ENCODE measurements at places on chromosomes 6 and 20.

- DNase-seq: no peak
Observed at GRCh38 chr6:80003826-80004172, 650 bp upstream of the TTK start.

GRCh38 chr6:26412228-26412627 lies 10.2 kb downstream of the BTN3A1 start:
- no peak for DNase-seq

DNA sequence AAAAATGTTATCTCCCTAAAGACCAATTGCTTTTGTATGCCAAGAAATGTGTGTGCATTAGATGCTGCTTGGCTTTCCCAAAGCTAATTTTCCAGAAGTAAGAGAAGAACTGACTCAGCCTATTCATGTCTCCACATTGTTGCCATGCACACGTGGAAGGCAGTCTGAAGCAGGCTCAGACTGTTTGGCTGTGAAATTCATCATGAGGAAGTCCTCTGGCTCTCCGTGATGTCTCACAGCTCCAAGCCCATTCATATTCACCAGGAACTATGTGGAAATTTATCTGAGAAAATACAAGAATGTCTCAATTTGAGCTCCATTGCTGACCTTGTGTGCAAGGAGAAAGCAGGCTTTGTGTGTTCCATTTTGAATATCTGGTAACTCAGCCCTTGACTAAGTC lies 1022.2 kb upstream of the GJE1 start:
- no peak for DNase-seq

- DNase-seq: no peak
Observed at GRCh38 chr6:75557068-75557467, 44.6 kb upstream of the SENP6 start.

- DNase-seq: no peak
Observed at GRCh38 chr6:85580118-85580877, 13.4 kb downstream of the SNX14 start.

DNA sequence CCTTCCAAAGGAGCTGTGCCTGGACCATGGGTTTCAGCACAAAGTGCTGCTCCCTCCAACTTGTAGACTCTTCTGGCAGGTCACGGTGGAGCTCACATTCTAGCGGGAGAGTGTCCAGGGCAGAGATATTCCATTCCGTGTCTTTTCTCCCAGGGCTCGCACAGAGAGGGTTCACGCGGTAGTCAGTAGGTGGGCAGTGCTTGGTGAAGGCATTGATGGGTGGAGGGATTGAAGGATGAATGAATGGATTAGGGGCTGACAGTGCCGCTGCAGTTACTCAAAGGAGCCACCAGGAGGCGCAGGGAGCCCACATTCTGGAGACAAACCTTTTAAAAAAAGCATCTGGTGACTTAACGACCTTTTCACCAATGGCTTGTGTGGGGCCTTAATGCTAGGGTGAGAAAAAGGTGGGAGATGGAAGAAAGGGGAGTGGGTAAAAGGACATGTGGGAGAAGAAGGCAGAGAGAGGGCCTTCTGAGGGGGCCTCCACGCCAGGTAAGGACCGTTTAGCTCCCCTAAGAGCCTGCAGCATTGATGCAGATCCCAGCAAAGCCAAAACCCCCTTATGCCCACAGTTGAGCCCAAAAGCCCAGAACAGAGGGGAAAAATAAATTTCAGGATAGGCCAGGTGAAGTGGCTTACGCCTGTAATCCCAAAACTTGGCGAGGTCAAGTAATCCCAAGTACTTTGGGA lies 17.5 kb upstream of the FAM110A start:
- DNase-seq: peak; percentile 79

- no peak for DNase-seq
Observed at GRCh38 chr6:139091826-139092225, 43.1 kb upstream of the HECA start.

DNA sequence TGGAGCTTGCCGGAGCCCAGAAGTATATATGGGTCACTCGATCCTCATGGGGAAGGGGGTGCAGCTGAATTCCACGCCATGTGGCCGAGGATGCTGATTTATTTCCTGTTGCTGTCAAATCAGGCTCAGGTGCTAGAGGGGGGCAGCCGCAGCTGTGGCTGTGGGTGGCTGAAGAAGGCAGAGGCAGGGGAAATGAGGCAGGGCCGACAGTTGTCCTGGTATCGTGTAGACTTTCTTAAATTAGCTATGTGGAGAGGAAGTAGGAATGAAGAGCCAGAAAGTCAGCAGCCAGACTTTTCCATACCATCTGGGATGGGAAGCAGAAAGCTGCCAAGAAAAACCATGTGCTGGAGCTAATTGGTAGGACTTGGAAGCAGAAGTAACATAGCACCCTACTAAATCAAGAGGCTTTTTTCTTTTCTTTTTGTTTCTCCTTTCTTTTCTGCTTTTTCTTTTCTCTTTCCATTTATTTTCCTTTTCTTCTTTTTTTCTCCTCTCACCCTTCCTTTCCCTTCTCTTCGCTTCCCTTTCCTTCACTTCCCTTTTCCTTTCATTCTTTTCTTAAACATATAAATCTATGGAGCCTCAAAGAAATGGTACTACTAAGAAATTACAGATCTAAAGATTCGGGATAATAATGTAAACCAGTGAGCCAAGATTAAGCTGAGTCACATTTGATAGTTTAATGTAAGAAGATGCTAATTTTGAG lies 90.6 kb upstream of the CD83 start:
- no peak for DNase-seq

DNA sequence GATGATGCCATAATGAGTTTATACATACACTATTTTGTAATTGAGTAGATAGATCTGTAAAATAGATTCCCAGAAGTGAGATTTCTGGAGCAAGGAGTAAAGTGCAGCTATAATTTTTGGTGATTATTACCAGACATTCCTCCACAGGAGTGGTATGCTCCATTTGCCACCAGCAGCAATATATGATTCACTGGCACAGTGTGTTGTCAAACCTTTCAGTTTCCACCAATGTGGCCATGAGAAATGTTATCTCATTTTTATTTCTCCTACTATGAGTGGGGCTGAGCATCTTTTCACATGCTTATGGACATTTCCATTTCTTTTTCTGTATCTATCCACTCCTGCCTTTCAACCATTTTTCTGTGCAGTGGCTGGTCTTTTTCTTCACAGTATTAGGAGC lies 70.5 kb downstream of the GPR63 start:
- DNase-seq: no peak

GRCh38 chr6:151376440-151376839 lies 14.9 kb downstream of the ZBTB2 start:
- DNase-seq: no peak

DNA sequence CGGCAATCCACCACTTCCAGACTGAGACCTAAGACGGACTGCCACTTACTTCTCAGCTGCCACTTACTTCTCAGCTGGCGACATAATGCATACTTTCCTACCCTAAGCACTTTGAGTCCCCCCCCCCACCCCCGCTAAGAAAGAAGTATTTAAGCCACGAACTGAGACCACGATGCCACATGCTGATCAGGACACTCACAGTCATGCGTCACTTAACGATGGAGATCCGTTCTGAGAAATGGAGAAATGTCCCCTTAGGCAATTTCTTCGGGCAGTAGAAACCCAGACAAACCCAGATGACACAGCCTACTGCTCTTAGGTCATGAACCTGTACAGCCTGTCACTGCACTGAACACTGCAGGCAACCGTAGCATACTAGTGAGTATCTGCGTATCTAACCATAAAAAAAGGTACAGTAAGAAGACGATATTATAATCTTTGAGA lies 690 bp downstream of the IFNGR1 start:
- peak; percentile 52 for DNase-seq

Data from CD4-positive, alpha-beta T cell treated with Interleukin-17A for 4 hours (primary cell).